ENCODE measurements at places on chromosomes 16 and 17. TPM values are rescaled to one million over a fixed set of nuclear protein-coding genes. Genes with fewer than 3 reads are reported as not detected.

The EVI2B gene
- total RNA-seq: 102 TPM

The SLC9A5 gene
- 1.5 TPM for total RNA-seq

The SLC38A8 gene
- total RNA-seq: not detected

The SHCBP1 gene
- 51.6 TPM for total RNA-seq

The HEATR9 gene
- 0.17 TPM for total RNA-seq

The RAB11FIP4 gene
- 35.5 TPM for total RNA-seq

The HAGHL gene
- 5.0 TPM for total RNA-seq

The TLCD2 gene
- total RNA-seq: 0.12 TPM

The DPEP3 gene
- total RNA-seq: 0.10 TPM

The TERB1 gene
- 0.27 TPM for total RNA-seq

The IRX6 gene
- total RNA-seq: not detected

The TOP2A gene
- 504 TPM for total RNA-seq

The IGSF6 gene
- 0.25 TPM for total RNA-seq

The RAPGEFL1 gene
- 4.0 TPM for total RNA-seq

The ITGB4 gene
- total RNA-seq: 0.96 TPM

The CA7 gene
- total RNA-seq: not detected

The CD300E gene
- not detected for total RNA-seq

The NOTUM gene
- 0.55 TPM for total RNA-seq

The SPATA32 gene
- total RNA-seq: 0.67 TPM

The ZNF75A gene
- total RNA-seq: 43.8 TPM

The NPB gene
- total RNA-seq: 0.69 TPM

The KRTAP9-8 gene
- not detected for total RNA-seq

The UTS2R gene
- not detected for total RNA-seq

The TBC1D3 gene
- not detected for total RNA-seq

The KCTD13 gene
- 36.1 TPM for total RNA-seq

The GPR179 gene
- total RNA-seq: not detected

The KRTAP4-3 gene
- total RNA-seq: not detected

The CDK3 gene
- 6.9 TPM for total RNA-seq

All from activated CD4-positive, alpha-beta T cell treated with anti-CD3 and anti-CD28 coated beads, Interleukin-2, amount 10 ng/mL, durations not matched to agents 7 days and 5 days (primary cell).